ENCODE measurements at places on chromosomes 7 and 10.
A peak's percentile ranks its signal among the peaks of the same experiment; 100 is the strongest.

- no peak for DNase-seq
Measured at GRCh38 chr10:48821692-48822091, 117.9 kb downstream of the LRRC18 start.

DNA sequence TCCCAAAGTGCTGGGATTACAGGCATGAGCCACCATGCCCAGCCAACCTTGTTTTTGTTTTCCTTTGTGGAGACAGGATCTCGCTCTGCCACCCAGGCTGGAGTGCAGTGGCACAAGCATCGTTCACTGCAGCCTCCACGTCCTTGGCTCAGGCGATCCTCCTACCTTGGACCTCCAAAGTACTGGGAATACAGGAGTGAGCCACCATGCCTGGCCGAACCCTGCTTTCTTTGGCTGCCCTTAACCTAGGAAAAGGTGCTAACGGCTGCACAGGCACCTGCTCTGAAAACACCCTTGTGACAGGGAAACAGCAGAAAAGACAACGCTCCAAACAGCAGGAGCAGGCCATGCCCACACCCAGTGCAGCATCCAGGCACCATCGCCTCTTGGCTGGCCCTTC lies 71.9 kb downstream of the OAT start:
- DNase-seq = no peak

GRCh38 chr10:120789303-120790203 lies 61.6 kb upstream of the WDR11 start:
- no peak for DNase-seq

DNA sequence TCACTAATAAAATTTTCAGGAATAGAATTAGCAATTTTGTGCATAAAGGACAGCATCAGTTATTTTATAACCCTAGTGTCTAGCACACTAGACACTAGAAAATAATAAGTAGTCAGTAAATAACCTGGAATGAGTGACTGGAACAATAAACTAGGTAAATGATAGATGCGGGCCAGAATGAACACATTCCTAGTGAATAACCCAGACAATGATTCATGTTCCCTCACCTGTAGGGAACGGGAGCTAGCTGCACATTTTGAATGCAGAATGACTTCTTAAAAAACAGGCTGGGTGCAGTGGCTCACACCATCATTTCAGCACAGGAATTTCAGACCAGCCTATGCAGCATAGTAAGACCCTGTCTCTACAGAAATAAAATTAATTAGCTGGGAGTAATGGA lies 3.2 kb upstream of the ATOH7 start:
- DNase-seq = no peak

DNA sequence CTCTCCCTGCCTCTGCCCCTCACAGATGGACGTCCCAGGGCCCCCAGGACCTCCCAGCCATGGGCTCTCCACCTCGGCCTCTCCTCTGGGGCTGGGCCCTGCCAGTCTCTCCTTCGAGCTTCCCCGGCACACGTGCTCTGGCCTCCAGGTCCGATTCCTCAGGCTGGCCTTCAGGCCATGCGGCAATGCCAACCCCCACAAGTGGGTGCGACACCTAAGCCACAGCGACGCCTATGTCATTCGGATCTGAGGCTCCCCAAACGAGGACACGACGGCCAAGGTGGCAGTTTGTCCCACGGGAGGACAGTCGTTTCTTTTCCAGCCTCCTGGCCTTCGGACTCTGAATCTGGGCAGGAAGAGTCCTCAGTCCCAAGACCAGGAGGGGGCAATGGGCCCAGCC lies 5.2 kb downstream of the AP4M1 start:
- no peak for DNase-seq

- no peak for DNase-seq
Measured at GRCh38 chr10:25896421-25896820, 37.6 kb upstream of the MYO3A start.

- no peak for DNase-seq
Measured at GRCh38 chr10:4473977-4474376, 352.0 kb upstream of the AKR1E2 start.

DNA sequence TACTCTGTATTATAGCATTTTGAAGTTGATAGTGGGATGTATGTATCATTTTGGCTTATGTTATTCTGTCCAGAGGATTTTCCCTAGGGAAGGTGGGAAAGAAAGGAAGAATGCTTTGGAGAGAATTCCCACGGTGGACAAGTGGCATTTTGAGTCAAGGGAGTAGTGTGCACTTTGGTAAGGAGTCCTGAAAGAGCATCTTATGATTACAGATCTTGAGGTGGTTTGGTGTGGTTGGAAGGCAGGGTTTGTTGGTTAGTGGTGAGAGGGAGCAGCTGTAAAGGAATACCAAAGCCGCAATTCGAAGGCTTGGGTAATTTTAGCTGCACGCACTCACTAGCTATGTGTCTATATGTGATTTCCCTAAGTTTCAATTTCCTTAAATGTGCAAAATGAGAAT lies 16.1 kb downstream of the CCSER2 start:
- DNase-seq = no peak

DNA sequence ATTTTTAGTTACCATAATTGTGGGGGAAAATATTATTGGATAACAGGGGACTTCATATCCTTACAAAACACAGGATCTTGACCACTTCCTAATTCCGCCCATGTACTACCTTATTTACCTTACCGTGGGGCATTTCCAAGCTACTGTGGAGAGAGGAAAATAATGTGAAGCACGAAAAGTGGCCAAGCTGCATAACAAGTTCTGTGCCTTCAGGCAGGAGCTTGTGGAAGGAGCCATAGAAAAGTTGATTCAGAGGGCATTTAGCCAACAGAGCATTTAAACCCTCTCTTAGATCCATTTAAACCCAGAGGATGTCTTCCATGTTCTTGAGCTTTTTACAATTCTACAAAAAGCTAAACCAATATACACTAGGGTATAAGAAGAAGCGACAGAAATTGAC lies 41.6 kb downstream of the DNAJB9 start:
- DNase-seq = no peak

DNA sequence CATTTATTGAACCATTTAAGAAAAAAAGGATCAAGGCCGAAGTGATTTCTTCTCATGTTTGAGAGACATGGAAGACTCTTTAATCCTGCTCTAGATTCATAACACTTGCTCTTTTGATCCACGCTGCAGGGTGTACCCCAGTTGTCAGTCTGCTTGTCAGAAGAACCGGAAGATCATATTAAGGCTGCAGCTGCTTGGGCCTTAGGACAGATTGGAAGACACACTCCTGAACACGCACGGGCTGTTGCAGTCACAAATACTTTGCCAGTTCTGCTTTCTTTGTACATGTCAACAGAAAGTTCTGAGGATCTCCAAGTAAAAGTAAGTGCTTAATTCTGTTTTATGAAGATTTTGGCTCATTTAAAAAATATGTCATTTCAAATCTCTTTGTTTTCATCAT lies 46.3 kb downstream of the SPAG6 start:
- DNase-seq = no peak

DNA sequence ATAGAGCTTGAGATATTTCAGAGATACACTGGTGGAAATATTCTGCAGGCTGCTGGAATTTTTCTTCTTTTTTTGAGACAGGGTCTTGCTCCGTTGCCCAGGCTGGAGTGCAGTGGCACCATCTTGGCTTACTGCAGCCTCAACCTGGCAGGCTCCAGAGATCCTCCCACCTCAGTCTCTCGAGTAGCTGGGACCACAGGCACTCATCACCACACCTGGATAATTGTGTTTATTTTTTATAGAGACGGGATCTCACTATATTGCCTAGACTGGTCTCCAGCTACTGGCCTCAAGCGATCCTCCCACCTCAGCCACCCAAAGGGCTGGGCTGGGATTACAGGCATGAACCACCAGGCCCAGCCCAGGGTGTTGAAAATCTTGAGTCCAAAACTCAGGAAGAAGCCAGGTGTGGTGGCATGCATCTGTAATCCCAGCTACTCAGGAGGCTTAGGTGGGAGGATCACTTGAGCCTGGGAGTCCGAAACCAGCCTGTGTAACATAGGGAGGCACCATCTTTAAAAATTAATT lies 55.7 kb upstream of the FOXK1 start:
- no peak for DNase-seq

- DNase-seq = no peak
Measured at GRCh38 chr7:80960244-80960795, 41.5 kb upstream of the SEMA3C start.

DNA sequence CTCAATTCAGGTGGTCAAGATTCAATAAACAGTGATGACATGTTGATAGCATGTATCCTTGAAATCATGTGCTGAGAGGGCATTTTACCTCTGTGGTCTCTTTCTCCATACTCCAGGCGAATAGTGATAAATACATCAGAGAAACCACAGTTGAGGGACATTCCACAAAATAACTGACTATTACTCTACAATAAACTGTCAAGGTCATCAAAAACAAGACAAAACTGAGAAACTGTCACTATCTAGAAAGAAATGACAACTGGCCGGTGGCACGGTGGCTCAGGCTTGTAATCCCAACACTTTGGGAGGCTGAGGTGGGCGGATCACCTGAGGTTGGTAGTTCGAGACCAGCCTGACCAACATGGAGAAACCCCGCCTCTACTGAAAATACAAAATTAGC lies 16.2 kb downstream of the SFR1 start:
- no peak for DNase-seq

- no peak for DNase-seq
Measured at GRCh38 chr7:83509255-83510021, 139.5 kb downstream of the SEMA3E start.

GRCh38 chr7:110964775-110965174 lies 126.2 kb upstream of the LRRN3 start:
- DNase-seq = no peak

- peak; percentile 65 for DNase-seq
Measured at GRCh38 chr7:100483722-100484672, at the start of gene NYAP1. Gene NYAP1 (plus strand): TSS chr7:100483927. CDS start chr7:100485312, 1,385 bp downstream.
